ENCODE measurements at places on chromosomes 12 and 14.
A peak's percentile ranks its signal among the peaks of the same experiment; 100 is the strongest.

DNA sequence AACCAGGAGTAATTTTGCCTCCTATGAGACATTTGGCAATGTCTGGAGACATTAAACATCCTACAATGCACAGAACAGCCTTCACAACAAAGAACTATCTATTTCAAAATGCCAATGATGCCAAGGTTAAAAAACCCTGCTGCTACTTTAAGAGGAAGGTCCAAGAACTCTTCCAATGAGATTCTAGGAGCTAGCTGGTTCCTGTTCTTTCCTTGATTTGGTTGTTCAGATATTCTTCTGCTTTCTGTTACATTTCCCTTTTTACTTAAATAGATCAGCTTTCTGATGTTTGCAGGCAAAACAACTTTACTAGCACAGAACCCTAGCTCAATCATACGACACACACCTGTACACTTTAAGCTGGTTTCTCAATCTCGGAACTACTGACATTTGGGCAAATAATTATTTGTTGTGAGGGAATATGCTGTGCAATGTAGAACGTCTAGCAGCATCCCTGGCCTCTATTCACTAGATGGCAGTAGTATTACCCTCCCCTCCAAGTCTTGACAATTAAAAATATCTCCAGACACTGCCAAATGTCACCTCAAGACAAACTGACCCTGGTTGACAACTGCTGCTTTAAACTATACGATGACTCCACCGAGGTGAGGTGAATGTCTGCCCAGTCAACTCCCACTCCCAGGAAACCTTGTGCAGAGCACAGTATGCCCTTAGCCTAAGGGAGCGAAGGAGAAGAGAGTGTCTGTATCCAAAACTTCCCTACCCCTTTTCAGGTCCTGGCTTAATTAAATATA is 4.4 kb downstream of the BLTP3B start:
- no peak for DNase-seq

- DNase-seq: peak; percentile 28
Observed at GRCh38 chr14:49586673-49587460, 687 bp upstream of the RPS29 start.

DNA sequence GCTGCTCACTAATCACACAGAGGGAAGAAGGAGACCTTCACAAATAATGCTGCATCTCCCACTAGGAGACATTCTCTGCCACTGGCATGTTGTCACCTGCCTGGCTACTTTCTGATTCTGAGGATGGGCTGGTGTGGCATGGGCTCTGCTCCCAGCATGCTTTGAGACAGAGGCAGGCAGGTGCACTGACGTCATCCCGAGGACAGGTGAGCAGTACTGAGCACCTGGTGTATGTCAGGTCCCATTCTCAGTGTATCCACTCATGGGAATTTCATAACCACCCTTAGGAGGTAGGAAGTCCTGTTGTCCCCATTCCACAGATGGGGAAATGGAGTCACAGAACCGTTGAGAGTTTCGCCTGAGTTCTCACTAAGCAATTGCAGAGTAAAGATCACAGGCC is 597.9 kb downstream of the VRK1 start:
- no peak for DNase-seq

GRCh38 chr14:68748691-68749090 is 44.2 kb downstream of the ZFP36L1 start:
- DNase-seq: no peak

- DNase-seq: no peak
Observed at GRCh38 chr14:23058654-23059504, 1.6 kb upstream of the CDH24 start.

- no peak for DNase-seq
Observed at GRCh38 chr14:86015941-86016340, 486.0 kb downstream of the FLRT2 start.

DNA sequence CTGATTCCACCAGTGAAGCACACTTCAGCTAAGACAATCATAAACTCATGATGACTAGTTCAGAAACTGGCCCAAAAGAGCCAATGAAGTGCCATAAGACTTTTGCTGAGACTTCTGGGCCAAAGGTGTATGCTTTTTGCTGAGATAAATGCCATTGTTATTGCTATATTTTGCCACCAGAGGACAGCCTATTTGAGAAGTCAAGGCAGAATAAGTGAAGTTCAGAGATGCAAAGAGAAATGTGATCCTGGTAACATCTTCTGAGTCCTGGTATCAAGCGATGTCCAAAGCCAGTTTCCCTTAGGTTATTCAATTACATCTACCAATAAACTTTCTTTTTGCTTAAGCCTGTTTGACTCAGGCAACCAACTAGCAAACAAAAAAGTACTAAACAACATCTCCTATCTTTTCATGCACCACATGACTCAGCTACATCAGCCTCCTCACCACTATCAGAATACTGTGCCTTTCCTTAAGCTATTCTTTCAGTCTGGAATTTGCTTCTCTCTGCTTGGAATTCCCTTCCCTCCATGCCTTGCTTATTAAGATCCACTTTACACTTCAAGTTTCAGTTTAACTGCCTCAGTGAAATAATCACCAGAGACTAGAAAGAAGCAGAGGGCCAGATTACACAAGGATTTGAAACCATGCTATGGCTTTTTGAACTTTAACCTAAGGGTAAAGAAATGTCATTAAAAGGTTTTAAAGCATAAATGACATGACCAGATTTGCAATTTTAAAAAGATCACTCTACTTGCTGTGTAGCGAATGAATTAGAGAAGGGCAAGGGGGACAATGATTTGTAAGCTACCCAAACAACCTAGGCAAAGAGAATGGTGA is 14.0 kb downstream of the CRY1 start:
- DNase-seq: no peak

- DNase-seq: no peak
Observed at GRCh38 chr12:110289044-110289710, 8.1 kb downstream of the ATP2A2 start.

Measured in NCI-H774 (cell line).